A375 (cell line): ENCODE measurements at places on chromosomes 2 and 18. TPM values are rescaled to one million over a fixed set of nuclear protein-coding genes. Genes with fewer than 3 reads are reported as not detected.

GKN1 gene
- not detected in 2 replicates for total RNA-seq

SKA1 gene
- 21.3 and 25.2 TPM in 2 replicates for total RNA-seq

PLEKHA3 gene
- 11.8 and 27.0 TPM in 2 replicates for total RNA-seq

MC5R gene
- 0.15 and 0.32 TPM in 2 replicates for total RNA-seq

IL37 gene
- 1.0 and 2.1 TPM in 2 replicates for total RNA-seq

ASXL2 gene
- 13.3 and 17.0 TPM in 2 replicates for total RNA-seq
